ENCODE measurements at places on chromosomes 1 and 21.

- DNase-seq: no peak
These were observed 317.5 kb downstream of the ASTN1 start for GRCh38 chr1:176847052-176847451.

DNA sequence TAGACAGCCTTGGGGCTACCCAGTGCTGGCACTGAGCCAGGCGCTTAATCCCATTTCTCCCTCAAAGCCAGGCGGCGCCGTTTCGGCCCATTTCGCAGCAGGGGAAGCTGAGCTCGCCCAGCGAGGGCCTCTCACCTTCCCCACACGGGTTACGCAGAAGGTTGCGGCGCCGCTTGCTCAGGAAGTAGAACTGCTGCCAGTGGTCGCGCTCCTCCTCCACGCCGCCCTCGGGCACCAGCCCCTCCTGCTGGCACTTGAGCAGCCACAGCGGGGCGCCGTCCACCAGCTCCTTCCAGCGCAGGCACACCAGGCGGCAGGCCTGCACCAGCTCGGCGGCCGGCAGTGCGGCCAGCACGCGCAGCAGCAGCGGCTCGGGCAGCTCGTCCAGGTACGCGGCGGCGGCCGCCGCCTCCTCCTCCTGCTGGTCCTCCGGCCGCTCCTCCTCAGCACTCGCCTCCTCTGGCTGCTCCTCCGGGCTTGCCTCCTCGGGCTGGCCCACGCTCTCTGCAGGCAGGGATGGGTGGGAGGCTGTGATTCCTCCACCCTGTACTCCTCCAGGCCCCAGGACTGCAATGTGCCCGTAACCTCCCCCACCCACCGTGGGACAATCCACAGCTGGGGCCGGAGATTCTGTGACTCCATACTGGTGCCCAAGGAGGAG is 3.8 kb downstream of the FBXO2 start:
- DNase-seq: peak; percentile 83

GRCh38 chr1:202176949-202177927 is 16.4 kb upstream of the LGR6 start:
- no peak for DNase-seq

GRCh38 chr1:233624289-233624688 is 10.4 kb downstream of the KCNK1 start:
- no peak for DNase-seq

DNA sequence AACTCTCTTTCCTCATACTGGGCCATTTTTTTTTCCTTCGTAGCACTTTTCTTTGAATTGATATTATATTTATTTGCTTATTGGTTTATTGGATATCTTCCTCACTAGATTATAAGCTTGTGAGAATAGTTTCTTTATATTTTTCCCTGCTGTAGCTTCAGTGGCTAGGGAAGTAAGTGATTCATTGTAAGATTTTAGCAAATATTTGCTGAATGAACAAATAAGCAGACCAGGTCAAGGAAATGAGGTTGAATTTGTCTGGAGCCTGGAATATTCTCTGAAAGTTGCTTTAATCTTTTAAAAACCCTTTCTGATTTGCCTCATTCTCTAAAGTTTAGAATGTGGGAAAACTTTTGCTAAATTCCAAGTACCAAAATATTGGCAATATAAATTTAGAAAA is 80.2 kb downstream of the RABGAP1L start:
- no peak for DNase-seq
